Stimulated activated CD8-positive, alpha-beta memory T cell treated with anti-CD3 and anti-CD28 coated beads, Interleukin-7, amount 100 ng/mL, for 1 hour (primary cell): ENCODE measurements at places on chromosomes 6 and 20.

DNA sequence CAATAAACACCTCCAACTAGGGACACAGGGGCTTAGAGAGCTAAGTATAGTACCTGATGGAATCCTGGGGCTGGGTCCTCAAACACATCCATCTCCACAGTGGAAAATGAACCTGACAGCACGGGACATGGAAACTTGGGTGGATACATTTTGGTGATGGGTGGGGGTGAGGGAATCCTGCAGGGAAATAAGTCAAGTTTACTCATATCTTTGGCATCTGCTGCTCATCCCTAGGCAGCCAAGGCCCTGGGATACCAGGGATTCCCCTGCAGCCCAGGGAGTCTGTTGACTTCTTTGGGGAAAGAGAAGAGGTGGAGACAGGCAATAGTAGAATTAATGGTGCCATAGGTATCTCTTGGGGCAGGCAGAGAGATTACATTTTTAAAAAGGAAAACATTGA, 6.6 kb downstream of the APOBEC2 start:
- no peak for DNase-seq

GRCh38 chr20:1469925-1470571, 3.4 kb upstream of the NSFL1C start:
- DNase-seq, result no peak

DNA sequence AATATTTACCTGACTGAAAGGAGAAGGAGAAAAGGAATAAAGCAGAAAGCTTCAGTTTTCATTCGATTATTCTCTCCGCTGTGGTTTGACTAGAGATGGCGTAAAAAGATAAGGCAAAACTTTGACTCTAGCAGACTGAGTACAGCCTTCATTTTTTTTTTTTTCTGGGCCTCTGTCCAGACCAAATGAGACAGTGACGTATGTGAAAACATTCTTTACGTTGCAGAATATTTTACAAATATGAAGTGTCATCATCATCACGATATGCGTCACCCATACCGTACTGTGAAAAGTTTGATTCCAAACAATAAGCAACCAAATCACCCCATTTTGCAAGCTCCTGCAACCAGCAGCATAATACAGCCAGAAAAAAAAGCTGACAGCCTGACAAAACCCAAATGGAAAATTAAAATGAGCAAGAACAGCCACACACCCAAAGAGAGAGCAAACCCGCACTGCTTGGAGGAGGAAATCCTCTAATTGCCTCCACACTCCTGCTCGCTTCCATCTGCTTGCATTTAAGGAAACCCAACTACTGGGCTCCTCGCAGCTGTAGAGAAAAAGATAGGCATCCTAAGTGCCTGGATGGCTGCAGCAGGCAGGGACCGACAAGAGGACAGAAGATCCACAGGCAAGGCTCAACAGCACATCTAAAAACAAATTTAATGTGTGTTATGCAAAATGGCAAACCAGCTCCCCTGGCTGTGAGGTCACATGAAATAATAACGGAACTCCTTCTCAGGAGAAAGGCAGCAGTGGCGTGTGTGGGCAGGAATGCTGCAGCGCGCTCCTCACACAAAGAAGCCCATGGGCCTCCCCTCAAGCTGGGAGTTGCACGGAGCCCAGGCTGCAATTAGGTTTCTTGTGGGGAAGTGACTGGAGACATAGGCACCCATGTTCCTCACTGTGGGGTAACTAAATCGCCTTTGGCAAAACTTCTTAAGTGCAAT, 113.1 kb downstream of the FYN start:
- no peak for DNase-seq

- no peak for DNase-seq
Measured at GRCh38 chr20:24381886-24382285, 87.5 kb upstream of the SYNDIG1 start.

GRCh38 chr6:147961481-147962141, 381.0 kb upstream of the SASH1 start:
- no peak for DNase-seq

DNA sequence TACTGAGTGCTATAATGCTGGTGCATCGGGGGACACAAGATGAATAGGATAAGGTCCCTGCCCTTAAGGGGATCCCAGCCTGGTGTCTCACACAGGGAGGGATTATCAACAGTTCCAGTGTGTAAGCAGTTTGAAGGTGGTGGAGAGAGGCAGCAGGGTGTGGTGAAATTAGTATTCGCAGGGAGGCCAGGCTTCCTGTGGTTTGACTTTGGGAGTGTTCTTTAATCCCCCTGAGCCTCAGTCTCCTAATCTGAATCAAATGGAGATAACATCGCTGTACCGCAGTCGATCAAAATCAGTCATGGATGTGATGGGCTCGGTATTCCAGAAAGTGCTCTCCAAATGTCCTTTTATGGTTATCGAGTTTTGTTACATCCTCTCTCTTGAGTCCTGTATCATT, 288.1 kb upstream of the SUPT3H start:
- no peak for DNase-seq

- no peak for DNase-seq
Measured at GRCh38 chr6:157952861-157953351, 28.8 kb upstream of the SYNJ2 start.

DNA sequence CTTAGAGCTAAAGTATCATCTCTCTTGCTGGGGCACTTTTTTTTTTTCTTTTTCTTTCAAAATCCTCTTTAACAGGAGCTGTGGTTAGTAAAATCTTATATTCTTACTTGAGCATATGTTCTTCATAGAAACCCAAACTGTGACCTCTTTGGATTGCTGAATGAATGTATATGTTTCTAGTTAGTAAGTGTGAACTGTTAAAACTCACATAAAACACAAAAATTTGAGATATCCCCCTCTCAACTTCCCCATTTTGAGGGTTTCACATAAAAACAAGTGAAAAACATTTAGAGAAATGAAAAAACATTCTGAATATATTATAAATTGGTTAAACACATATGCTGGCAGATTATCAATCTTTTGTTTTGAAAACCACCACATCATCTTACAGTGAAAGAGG, 78.1 kb downstream of the INSM1 start:
- DNase-seq, result no peak

DNA sequence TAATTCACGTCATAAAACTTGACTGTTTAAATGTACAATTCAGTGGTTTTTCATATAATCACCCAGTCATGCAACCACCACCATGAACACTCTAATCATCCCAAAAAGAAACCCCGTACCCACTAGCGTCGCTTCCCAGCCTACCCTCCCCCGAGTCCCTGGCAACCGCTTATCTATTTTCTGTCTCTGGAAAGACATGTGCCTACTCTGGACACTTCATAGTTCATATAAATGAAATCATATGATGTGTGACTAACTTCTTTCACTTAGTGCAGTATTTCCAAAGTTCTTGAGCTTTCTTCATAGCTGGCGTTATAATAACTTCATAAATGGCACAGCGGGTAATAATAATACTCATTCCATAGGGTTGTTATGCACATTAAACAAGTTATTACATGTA, 215.2 kb downstream of the MYLK4 start:
- DNase-seq, result no peak

- no peak for DNase-seq
Measured at GRCh38 chr20:61499859-61500554, 247.9 kb downstream of the CDH4 start.

DNA sequence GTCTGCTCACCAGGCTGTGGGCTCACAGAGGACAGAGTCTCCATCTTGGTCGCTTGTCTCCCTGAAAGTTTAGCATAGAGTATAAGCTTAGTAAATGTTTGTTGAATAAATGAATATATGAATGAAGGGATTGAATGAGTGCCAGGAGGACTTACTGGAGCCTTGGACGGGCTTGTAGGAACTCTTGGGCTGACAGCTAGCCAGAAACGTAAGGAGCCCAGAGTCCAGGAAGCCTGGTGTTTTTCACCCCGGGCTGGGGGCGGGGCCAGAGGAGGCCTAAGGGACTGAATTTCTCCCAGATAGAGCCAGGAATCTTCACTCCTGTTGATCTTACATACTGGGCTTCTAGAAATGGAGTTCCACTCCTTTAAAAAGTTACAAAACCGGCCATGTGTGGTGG, 68.5 kb upstream of the SRSF6 start:
- no peak for DNase-seq

DNA sequence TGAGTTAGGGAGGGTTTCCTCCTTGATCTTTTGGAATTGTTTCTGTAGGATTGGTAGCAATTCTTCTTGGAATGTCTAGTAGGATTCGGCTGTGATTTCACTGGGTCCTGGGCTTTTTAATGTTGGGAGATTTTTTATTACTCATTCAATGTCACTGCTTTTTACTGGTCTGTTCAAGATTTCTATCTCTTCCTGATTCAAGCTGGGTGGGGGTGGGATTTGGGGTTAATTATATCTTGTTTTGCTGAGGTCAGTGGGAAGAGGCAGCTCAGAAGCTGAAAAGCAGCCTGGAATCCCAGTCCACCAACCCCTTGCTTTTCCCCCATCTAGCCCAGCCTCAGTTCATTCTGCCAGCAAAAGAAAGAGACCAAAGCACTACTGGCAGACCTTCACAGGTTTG, 39.6 kb downstream of the SUMO4 start:
- DNase-seq, result no peak

GRCh38 chr6:27591699-27592480, 119.0 kb upstream of the ZNF184 start:
- no peak for DNase-seq

GRCh38 chr20:59940956-59941294, 736 bp downstream of the FAM217B start:
- no peak for DNase-seq
